ENCODE measurements at places on chromosomes 11 and 22. TPM values are rescaled to one million over a fixed set of nuclear protein-coding genes. Genes with fewer than 3 reads are reported as not detected.

The OTOG gene
- total RNA-seq, result not detected

GRCh38 chr11:22787055-22787454 is 42.5 kb downstream of the SVIP start:
- DNase-seq, result no peak

DNA sequence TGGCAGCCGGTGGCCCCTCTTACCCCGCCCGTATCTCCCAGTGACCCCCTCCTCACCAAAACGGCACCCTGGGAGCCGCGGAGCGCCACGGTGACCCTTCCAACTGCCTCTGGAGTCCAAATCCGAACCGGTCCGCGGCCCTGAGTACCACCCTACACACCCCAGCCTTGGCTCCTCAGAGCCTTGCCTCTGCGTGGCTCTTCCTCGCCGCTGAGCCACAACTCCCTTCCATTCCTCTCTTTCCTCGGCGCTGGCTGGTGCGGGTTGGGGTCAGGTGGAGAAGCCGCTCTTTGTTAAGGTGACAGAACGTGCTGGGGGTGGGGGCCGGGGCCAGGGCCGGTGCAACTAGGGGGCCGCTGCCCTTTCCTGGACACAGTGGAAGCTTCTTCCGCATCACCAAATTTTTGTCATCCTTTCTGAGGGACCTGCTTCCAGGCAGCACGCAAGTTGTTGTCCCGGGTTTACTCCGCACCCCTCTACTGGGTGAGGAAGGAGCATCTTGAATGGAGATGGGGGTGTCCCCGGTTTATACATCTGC is 6.5 kb downstream of the ALX4 start:
- no peak for DNase-seq

- DNase-seq, result no peak
These were observed 53.1 kb downstream of the GALNT18 start for GRCh38 chr11:11568651-11569229.

- DNase-seq, result no peak
These were observed 47.7 kb upstream of the FADD start for GRCh38 chr11:70155386-70155785.

DNA sequence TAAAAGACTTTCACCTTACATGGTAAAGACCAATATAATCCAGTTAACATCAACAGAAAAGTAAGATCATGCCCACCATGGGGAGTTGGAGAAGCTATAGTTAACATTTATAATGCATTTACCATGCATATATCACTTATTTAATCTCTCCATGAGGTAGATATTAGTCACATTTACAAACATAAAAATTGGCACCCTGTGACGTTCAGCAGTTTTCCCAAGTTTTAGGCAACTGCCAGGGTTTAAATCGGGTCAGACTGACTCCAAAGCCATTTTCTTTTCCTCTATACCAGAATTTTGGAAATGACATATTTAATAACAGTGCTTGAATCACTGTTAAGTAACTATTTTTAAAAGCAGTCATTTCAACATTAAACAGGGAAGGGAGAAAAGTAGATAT is 266.3 kb downstream of the DDX10 start:
- DNase-seq, result no peak

DNA sequence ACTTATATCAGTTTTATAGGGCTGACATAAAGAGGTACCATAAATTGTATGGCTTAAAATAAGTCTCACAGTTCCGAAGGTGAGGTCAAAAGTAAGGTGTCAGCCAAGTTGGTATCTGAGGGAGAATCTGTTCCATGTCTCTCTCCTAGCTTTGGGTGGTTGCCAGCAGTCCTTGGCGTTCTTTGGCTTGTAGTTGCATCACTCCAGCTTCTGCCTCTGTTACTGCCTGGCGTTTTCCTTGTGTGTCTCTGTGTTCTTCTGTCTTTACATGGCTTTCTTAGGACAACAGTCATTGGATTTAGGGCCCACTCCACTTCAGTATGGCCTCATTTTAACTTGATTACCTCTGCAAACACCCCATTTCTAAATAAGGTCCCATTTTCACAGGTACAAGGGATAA is 16.7 kb downstream of the MMP7 start:
- no peak for DNase-seq

The OR10W1 gene
- not detected for total RNA-seq

DNA sequence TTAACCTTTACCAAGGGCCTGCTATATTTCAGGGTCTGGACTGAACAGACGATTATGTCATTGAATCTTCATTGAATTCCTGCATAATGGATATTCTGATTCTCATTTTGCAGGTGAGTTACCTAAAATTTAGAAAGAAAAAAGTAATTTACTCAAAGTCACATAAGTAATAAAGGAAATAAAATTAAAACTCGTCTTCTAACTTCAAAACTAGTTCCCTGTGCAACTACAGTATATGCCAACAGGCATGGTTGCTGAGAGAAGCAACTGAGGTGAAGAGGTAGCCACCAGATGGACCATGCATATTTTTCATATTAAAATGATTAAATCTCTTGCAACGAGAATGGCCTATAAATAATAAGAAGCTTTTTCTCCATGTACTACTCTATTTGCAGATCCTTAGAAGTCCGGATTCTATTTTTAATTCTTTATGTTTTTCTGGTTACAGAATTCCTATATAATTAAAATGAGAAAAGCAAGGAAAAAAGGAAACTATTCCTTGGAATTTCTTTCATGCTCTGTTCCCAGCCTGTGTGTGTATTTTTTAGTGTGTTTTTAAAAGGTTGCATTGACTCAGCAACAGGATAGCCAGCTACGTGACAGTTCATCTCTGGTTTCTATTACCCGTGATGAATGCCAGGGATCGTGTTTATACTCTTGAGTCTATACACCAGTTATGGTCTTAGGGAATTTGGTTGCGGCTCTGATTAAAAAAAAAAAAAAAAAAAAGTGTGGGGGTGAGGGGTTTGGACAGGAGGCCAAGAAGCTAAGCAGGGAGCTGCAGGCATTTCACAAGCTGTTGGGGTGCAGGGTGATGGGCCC is 186.8 kb downstream of the ETS1 start:
- peak; percentile 43 for DNase-seq

The CBX7 gene
- total RNA-seq, result 5.5 TPM

- DNase-seq, result no peak
These were observed 13.0 kb upstream of the CXCR5 start for GRCh38 chr11:118870396-118871343.

All from SJSA1 (cell line).